Fibroblast of skin of scalp (primary cell): ENCODE measurements at places on chromosomes 4 and X.
A peak's percentile ranks its signal among the peaks of the same experiment; 100 is the strongest.

GRCh38 chr4:78418406-78418805, 133.2 kb upstream of the ANXA3 start:
- no peak for DNase-seq

GRCh38 chrX:39757971-39758370, 339.8 kb downstream of the BCOR start:
- DNase-seq, result peak; percentile 87

DNA sequence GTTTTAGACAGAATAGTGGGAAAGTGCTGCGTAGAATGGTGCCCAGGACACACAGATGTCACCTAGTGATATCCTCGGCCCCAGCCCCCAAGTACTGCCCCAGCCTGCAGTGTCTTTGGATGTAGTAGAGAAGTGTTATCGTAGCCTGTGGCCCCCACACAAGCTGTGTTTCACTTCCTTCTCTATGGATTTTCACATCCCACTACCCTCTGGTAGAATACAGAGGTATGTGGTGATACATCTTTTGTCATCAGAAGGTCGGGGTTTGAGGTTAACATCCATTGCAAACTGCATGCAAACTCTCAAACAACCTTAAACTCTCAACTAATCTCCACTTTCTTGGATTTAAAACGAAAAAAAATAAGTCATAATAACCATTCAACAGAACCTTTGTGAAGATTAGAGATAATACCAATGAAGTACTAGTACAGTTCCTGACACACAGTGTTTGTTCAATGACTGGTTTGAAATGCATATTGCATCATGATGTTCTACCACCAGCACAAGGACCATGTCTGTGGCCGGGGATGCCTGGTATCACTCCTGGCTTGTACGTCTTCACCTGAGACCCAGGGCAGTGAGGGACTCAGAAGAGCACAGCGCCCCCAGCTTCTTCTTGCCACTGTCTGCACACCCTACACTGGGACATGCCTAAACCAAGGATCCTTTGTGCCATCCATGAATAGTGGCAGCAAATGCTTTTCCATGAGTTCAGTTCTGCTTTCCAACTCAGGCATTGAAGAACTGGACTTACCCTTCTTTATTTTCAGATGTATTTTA, 267.3 kb downstream of the DCTD start:
- DNase-seq, result no peak

DNA sequence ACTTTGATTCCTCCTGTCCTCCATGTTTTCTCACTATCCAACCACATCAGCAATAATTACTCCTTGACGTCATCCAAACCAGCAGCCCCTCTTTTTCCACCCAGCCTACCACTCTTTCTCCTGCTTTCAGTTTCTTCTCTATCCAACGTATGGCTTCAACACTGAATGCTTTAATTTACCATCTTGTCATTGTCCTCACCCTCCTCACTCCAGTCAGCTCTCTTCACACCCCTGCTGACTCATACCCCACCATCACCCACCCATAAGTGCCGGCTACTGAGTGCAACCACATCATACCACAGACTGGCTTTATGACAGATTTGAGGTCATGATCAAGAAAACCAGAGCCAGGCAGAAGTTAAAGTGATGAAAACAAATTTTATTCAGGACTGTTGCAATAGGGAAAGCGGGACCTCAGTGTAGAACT, 9.8 kb upstream of the ANXA5 start:
- DNase-seq, result peak; percentile 94

DNA sequence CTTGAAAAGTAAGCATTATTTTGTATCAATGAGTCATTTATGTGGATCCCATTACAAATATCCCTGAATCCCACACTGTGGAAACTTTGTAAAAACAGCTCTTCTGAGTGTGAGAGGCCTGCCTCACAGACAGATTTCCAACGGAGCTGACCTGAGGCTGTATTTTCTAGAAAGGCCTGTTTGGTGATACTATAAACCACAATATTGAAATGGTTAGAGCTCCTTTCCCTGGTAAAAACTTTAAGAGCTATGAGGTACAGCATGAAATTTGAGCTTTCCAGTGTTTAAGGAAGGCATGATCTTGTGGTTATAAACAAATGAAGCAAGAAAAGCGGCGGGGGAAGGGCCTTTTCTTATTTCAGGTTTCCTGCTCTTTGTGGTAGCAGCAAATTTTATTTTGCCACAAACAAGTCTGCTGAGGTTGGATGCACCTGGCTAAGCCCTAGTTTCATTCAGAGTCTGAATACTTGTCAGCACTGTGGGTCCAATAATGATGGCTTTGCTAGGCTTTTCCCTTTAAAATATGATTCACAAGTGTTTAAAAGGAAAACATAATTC, 86.8 kb upstream of the ETNPPL start:
- DNase-seq, result peak; percentile 76

DNA sequence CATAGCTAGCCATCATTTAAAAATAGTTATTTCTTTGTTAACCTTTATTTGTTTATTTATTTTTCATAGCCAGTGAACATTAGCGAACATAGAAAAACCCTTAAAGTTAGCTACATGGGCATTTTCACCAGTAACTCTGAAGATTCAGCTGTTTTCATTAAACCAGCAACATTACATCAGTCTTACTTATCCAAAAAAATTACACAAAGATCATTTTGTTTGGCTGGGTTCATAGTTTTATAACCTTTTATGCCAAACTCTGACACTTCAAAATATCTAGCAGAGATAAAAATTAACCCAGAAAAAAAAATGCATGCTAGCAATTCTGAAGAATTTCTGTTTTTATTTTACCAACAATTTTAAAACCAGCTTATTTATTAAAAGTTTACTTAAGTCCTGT, 784.1 kb downstream of the PCDH18 start:
- DNase-seq, result no peak

DNA sequence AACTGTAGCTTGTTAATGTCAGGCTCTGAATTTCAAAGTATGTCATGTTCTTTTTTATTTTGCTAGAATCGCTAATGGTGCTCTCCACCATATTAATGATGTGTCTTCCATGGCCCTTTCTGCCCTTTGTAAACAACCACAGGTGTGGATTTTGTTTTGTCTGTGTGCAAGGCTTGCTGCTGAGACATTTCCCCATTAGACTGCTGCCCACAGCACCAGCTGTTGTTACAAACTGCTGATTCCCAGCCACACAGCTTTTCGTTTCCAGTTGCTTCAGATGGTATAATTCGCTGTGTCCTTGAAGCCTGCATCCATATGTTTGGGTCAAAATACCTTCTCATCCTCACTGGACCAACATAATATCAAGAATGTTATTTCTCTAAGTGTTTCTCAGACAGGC, 32.8 kb downstream of the KCNIP4 start:
- no peak for DNase-seq

- DNase-seq, result peak; percentile 79
Measured at GRCh38 chr4:120709991-120710390, 212.5 kb downstream of the PRDM5 start.

GRCh38 chrX:30751497-30751896, 98.3 kb downstream of the GK start:
- no peak for DNase-seq

DNA sequence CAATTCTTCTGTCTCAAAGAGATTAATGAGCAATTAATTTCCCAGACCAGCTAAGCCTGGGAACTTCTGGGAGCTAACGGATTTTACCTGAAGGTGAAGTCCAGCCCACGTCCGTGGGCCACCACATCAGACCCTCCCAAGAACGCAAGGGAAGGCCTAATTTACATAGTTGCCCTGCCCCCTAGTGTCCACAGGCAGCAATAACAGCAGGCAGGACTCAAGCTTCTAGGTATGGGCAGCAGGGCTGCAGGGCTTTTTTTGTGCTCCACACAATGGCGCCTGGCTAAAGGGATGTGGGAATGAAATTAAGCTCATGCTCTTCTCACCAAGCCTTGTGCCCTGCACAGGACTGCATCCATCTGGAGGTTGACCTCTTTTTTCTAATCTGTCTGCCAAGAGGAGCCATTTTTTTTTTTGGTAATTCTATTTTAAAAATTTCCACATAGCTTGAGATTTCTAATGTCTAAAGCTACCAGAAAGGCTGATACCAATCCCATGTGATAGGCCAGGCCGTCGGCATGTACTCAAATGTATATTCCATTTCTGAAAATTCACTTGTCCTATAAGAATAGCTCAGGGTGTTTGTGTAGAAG, 111.9 kb upstream of the TMEM164 start:
- DNase-seq, result peak; percentile 50

DNA sequence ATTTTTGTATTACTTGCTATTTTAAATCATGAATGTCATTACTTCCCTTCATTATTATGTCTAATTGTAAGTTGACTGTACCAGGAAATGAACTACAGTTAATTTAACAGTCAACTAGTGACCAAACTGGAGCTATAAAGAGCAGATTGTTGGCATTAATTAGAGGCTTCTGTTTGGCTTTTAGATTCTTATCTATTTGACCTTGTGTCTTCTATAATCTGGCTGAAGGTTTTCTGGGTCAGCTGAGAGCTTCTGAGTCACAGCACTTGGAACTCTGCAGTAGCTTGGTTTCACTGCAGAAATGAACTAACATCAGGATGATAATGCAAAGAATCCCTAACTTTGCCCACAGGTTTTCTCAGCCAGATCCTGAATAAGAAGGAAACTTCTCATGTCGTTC, 169.2 kb upstream of the LEF1 start:
- DNase-seq, result peak; percentile 38

- DNase-seq, result no peak
Measured at GRCh38 chr4:139801895-139802294, 136.3 kb downstream of the MGST2 start.

DNA sequence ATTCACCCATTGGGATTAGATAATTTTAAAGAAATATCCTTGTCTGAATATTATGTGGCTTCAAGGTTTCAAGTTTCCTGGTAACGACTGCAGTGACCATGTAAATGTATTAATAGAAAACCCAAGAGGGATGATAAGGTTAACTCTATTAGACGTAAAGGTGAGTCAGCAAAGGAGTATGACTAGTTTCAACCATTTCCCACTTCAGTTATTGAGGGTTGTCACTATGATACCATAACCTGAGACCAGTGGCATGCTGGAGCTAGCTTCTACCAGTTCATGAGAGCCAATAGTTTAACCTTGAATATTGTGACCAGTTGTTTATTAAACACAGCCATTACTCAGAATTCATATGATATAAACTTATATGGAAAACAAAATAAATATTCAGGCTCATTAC, 270.1 kb downstream of the TMA16 start:
- no peak for DNase-seq

- peak; percentile 61 for DNase-seq
Measured at GRCh38 chr4:143025081-143025704, 159.5 kb upstream of the USP38 start.

DNA sequence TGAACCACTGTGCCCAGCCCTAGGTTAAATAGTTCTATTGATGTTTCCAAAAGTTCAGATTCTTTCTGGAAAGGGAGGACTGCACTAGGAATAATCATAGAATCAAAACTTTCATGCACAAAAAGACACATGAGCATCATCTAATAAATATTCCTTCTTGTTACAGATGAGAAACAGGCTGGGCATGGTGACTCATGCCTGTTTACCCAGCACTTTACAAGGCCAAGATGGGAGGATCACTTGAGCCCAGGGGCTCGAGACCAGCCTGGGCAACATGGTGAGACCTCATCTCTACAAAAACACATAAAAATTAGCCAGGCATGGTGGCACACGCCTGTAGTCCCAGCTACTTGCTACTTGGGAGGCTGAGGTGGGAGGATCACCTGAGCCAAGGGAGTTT, 27.7 kb downstream of the LARP7 start:
- no peak for DNase-seq

DNA sequence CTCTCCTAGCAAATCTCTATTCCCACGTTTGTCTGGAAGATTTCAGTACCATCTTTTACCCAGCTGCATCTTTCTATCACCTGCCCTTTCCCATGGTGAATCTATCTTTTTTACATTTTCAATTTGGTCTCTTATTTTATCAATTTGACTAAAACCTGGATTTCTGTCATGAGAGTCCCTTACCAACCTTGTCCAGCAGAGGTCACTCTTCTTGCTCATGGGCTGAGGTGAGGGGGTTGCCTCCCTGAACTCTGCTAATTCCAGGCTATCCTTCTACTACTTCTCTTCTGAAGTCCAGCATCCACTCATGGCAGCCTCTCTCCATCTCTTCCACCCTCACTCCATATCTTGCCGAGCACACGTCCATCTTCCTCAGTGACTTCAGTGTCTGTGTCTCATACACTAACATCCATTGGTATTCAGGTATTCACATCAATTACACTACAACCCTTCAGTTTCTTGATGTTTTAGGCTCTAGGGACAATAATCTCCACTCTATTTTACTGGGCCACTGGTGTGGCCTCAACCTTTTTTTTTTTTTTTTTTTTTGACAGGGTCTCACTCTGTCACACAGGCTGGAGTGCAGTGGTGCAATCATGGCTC, 17.8 kb upstream of the ZNF827 start:
- peak; percentile 56 for DNase-seq

GRCh38 chr4:149793459-149793858, 22.2 kb downstream of the IQCM start:
- DNase-seq, result peak; percentile 42

DNA sequence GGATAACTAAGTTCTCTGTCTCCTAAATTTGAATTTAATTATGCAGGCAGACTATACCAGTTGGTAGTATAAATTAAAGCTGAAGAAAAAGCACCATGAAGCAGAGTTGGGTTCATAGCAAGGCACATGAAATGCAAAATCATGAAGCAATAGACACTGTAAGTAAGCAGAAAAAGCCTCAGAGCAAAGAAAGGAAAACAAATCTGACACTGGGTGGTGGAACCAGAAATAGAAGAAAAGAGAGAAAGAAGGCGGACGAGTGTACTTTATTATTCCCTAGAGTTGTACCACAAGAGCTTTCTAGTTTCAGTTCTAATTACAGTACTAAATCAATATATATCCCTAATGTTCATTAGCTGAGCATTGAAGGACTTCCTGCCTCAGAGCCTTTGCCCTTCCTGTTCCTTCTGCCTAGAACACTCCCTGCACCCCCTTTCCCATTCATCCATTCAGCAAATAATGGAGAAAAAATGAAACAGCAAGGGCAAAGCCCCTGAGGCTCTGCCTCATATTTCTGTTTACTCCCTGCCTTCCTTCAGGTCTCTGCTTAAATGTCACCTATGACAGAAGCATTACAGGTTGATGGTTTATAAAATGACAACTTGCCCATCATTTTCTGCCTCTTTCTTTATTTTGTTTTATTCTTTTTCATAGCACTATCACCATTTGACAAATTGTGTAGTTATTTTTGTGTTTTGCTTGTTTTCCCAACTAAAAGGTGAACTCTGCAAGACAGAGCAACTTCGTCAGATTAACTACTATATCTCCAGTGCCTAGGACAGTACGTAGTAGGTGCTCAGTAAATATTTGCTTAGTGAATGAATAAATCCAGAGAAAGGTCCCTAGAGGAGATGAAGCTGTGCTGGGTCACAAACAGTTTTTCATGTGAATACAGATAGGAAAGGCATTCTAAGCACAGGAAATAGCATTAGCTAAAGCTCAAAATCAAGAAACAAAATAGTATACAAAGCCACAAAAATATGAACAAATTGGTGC, 154.0 kb upstream of the RASGEF1B start:
- DNase-seq, result no peak

- no peak for DNase-seq
Measured at GRCh38 chr4:84494531-84494930, 4.6 kb downstream of the NKX6-1 start.

DNA sequence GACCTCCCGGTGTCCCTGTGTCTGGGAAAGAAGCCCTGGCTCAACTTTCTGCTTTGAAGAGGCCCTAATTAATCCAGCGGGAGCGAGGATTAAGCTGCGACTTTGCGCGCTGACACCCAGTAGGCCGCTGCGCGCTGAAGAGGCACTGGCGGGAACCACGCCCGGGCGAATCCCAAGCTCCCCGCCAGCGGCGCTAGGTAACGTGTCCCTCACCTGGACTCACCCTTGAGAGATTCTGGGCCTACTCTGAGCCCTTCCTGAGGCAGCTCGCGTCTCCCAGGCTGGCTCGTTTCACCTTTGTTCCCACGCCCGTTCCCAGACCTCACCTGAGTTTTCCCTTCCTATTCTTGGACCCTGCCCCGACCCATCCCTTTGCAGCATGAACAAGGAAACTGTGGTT, 616 bp upstream of the KLHL34 start:
- no peak for DNase-seq
